ENCODE measurements at places on chromosomes 2 and 18.

GRCh38 chr18:35179906-35180305 is 60.9 kb upstream of the ZNF397 start:
- DNase-seq, result no peak

GRCh38 chr18:68441241-68441640 is 273.7 kb downstream of the TMX3 start:
- DNase-seq, result no peak

DNA sequence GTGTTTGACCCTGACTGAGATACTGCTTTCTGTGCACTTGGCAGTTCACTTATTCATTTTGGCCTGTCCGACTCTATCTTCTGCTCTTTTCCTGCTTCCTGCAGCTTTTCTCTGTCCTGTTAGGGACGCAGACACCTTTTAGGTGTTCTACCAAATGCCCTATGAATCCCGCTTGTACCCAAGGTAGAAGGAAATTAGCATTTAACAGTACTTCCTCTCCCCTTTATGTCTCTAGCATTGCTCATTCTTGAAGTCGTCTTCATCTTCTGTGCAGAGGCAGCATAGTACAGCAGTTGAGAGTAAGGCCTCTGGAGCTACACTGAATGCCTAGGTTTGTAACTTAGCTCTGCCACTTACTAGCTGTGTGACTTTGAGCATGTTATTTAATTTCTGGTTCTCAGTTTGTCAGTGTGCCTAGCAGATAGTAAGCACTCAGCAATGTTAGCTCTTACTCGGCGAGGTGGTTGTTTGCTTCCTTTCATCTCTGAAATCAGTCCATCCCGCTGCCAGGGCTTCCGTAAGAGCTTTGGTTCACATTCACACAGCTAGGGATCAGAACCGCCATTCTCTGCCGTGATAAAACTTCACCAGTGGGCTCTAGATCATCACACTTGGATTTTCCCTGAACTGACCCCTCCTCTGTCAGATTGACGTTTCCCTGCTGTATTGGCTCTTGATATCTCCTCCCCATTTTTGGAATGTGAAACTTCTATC is 1.4 kb downstream of the CCT7 start:
- no peak for DNase-seq

DNA sequence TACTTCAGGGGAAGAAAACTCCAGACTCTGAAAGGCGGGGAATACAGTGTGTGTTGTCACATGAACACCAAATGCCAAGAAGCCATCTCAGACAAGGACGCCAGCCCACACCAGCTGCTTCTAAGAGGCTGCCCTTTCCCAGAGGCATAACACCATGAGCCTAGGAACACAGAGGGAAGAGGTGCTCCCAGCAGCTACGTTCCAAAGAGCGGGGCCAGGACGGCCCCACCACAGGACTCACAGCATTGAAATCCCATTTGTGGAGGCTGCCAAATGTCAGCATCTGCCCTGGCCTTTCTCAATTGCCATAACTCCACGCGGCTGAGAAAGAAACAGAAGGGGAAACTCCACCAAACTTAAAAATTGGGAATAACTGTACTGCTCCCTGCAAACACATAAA is 20.1 kb upstream of the ID2 start:
- no peak for DNase-seq

- DNase-seq, result no peak
These were observed 6.2 kb upstream of the MYL12B start for GRCh38 chr18:3255611-3256165.

- no peak for DNase-seq
These were observed 8.3 kb downstream of the EVX2 start for GRCh38 chr2:176075481-176075880.

DNA sequence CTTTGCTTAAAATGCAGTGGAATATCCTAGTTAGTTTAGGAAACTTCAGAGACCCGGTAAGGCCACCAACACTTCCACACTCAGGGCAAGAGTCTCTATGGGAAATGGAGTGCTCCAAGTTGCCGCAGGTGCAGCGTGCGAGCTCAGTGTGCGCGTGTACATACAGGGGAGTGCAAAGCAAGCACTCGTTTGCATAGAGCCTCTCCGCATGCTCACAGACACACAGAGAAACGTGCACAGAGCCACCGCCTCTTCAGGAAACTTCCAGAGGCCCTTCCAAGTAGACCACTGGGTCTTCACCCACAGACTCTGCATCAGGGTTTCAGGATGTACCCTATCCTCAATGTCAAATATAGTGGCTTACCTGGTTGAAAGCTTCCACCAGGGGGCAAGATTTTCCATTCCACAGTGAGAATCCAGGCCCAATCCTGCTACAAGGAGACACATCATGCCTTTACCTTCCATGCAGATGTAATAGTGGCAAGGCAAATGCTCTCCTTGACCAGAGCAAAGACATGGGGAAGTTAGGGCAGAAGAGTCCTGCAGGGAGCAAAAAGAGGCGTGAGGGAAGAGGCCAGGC is 513.0 kb upstream of the MYT1L start:
- no peak for DNase-seq

DNA sequence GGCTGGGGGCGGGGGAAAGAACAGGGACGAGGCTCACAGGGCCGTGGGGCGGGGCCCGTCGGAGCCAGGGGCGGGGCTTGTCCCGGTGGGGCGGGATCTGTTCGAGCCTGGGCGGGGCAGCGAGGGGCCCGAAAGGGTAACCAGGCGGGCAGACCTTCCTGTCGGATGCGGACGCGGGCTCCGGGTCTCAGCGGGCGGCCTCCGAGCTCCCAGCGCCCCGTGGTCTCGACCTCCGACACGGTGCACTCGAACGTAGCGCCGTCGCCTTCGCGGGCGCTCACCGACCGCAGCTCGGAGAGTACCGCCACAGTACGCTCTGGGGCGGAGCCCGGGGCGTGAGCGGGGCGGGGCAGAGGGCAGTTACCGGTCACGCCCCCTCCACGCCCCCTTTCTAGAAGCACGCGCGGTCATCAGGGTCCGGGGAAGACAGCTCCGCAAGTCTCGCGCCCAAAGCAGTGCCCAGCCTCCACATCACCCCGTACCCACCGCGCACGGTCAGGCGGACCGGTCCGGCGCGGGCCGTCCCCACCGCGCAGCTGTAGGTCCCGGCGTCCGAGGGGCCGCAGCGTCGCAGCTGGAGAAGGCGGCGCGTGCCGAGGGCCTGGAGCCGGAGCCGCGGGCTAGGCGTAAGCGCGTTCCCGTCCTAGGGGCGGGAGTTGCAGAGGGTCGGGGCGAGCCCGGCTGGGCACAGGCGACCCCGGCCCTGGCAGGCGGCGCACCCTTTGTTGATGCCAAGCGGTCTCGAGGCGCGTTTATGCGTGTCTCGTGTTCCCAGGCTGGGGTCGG is 8.7 kb downstream of the TMEM198 start:
- peak; percentile 50 for DNase-seq

- no peak for DNase-seq
These were observed 22.3 kb downstream of the ZCCHC2 start for GRCh38 chr18:62545098-62545497.

- DNase-seq, result no peak
These were observed 41.1 kb downstream of the PLEKHB2 start for GRCh38 chr2:131146231-131146630.

Measured in stimulated activated CD8-positive, alpha-beta memory T cell treated with anti-CD3 and anti-CD28 coated beads, Interleukin-4, amount 100 ng/mL, for 1 hour (primary cell).